Stimulated activated CD8-positive, alpha-beta memory T cell treated with anti-CD3 and anti-CD28 coated beads, Interleukin-2, amount 100 ng/mL, for 1 hour (primary cell): ENCODE measurements at places on chromosomes 7 and 10.

- DNase-seq, result no peak
Observed at GRCh38 chr7:156816943-156817572, 75.9 kb downstream of the LMBR1 start.

DNA sequence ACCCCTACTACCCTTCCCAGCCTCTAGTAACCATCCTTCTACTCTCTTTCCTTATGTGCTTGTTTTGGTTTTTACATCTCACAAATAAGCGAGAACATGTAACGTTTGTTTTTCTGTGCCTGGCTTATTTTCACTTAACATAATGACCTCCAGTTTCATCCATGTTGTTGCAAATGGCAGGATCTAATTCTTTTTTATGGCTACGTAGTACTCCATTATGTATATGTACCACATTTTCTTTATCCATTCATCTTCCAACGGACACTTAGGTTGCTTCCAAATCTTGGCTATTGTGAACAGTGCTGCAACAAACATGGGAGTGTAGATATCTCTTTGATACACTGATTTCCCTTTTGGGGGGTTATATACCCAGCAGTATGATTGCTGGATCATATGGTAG is 33.6 kb upstream of the SLC26A4 start:
- no peak for DNase-seq

- DNase-seq, result no peak
Observed at GRCh38 chr10:2145491-2145890, 408.2 kb upstream of the ADARB2 start.

DNA sequence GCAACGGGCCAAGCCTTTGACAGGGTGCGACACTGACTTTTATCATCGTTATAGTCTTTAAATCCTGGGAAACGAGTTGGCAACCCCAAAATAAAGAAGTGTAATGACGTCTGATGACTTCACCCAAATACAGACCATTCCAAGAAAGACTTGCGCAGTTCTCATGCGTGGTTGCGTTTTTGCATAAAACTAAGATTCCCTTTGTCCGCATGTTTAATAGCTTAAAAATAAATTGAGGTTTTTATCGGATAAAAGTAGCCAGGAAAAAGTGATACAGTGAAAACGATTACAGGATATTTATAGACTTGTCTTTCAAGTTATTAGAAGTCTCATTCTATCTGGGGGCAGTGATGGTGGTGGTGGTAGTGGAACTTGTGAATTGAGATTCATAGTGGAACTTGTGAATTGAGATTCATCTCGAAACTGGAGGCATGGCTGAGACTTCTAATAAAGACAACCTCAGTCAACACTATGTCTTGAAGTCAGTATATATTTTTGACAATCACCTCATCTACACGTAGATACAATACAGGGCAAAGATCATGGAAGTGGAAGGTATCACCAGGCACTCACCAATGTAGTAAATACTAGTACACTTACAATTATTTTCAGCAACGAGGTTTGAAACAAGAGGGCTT is 1.2 kb upstream of the NAMPT start:
- DNase-seq, result no peak

GRCh38 chr10:6535156-6535764 is 44.8 kb downstream of the PRKCQ start:
- DNase-seq, result no peak

- no peak for DNase-seq
Observed at GRCh38 chr10:46052057-46052790, 6.2 kb upstream of the MSMB start.

DNA sequence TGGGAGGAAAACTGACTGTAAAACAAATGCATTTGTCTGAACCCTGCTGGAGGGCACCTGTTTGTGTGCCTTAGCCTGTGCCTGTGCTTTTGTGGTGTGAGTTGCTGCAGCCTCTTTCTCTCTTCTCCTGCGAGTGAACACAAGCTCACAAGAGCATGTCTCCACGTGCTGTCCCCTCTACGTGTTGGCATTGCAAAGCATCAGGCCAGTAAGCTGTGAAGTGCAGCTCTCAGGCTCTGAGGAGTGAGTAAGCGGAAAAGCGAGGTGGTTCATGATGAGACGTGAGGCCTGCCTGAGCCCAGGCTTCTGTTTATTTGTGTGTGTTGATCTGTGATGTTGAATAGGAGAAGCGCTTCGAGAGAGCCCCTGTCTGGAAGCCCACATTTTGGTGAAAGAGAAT is 85.6 kb upstream of the PDCD4 start:
- DNase-seq, result no peak

DNA sequence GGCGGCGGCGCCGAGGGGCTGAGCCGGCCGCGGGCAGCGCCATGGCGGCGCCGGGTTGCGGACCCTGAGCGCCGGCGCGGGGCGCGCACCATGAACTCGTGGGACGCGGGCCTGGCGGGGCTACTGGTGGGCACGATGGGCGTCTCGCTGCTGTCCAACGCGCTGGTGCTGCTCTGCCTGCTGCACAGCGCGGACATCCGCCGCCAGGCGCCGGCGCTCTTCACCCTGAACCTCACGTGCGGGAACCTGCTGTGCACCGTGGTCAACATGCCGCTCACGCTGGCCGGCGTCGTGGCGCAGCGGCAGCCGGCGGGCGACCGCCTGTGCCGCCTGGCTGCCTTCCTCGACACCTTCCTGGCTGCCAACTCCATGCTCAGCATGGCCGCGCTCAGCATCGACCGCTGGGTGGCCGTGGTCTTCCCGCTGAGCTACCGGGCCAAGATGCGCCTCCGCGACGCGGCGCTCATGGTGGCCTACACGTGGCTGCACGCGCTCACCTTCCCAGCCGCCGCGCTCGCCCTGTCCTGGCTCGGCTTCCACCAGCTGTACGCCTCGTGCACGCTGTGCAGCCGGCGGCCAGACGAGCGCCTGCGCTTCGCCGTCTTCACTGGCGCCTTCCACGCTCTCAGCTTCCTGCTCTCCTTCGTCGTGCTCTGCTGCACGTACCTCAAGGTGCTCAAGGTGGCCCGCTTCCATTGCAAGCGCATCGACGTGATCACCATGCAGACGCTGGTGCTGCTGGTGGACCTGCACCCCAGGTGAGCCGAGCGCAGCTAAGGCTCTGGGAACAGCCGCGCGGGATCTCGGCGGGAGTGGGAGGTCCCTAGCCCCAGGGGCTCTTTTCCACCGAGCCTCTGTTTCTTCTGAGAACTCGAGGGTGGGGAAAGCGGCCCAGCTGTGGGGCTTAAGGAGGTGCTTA is at the start of gene GPR26:
Gene GPR26, plus strand, starts transcription at position 38 of the 919 bp plus-strand sequence. Its CDS starts 53 bp downstream, at position 91.
- no peak for DNase-seq

- no peak for DNase-seq
Observed at GRCh38 chr10:73910401-73910763, 550 bp upstream of the PLAU start.

- DNase-seq, result no peak
Observed at GRCh38 chr10:62852961-62853702, 37.0 kb upstream of the EGR2 start.

GRCh38 chr7:36910401-36910800 is 186.1 kb upstream of the AOAH start:
- DNase-seq, result no peak

- DNase-seq, result no peak
Observed at GRCh38 chr7:131010717-131011431, 276.9 kb upstream of the KLF14 start.

GRCh38 chr7:117139397-117139984 is 183.4 kb downstream of the WNT2 start:
- no peak for DNase-seq

- no peak for DNase-seq
Observed at GRCh38 chr10:123399276-123399839, 245.2 kb downstream of the BUB3 start.

GRCh38 chr7:65250697-65251395 is 122.8 kb upstream of the ZNF92 start:
- no peak for DNase-seq

- no peak for DNase-seq
Observed at GRCh38 chr10:117417196-117417595, 42.0 kb upstream of the PDZD8 start.

GRCh38 chr10:526651-527312 is 162.7 kb downstream of the DIP2C start:
- DNase-seq, result no peak

DNA sequence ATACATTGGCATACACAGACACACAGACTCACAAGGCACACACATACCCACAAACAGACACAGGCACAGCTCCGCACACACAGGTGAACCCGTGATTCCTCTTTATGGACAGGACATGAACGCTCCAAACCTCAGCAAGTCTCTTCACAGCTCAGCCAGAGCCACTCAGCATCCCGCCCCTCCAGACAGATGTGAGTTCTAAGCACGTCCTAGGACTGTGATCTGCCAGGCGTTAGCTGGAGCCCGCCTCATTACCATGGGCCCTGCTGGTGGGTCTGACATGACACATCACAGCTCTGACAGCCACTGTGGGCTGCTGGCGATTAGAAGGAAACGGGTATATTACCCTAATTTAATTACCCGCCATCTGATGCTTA is 176.7 kb upstream of the PPP2R2D start:
- DNase-seq, result no peak

- DNase-seq, result no peak
Observed at GRCh38 chr10:623014-623413, 66.5 kb downstream of the DIP2C start.

- DNase-seq, result no peak
Observed at GRCh38 chr10:72275351-72276012, 1.8 kb downstream of the DDIT4 start.

- DNase-seq, result no peak
Observed at GRCh38 chr7:19060761-19061259, 56.6 kb downstream of the TWIST1 start.

DNA sequence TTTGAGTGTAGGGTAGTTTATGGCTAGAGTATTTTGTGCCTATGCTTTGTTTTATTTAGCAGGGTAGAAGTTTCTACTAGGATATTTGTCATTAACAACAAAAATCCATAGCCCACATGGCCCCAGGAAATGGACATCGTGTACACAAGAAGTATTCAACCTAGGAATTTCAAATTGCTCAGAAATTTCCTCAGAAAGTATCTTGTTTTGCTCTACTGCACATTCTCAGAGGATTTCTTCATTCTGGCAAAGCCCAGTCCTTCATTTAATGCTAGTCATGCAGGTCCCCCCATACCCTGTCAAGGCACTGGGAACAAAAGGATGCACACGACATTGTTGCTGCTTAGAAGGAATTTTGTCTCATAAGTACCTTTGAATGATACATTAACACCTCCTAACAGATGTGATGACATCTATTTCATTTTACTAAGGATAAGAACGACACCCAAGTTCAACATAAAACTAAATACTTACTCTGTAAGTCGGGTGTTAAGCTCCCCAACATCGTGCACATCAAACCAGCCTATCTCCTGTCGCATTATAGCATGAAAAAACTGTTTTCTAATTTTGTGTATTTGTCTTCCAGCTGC is 34.3 kb downstream of the ABCB1 start:
- DNase-seq, result no peak

- DNase-seq, result peak; percentile 59
Observed at GRCh38 chr7:2709553-2710285, 21.7 kb downstream of the AMZ1 start.

DNA sequence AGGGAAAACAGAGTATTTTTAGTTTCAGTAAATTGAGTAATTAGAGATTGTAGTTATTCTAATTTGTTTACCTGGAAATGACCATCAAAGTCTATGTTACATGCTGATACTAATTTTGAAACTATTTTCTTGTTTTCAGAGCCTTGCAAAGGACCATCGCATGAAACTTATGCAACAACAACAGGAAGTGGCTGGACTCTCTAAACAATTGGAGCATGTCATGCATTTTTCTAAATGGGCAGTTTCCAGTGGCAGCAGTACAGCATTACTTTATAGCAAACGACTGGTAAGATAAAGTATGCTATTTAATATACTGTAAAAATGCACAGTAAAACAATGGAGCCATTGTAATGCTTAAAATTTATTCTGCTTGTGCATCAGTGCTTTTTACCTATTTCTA is 78.5 kb downstream of the TRIM24 start:
- no peak for DNase-seq

DNA sequence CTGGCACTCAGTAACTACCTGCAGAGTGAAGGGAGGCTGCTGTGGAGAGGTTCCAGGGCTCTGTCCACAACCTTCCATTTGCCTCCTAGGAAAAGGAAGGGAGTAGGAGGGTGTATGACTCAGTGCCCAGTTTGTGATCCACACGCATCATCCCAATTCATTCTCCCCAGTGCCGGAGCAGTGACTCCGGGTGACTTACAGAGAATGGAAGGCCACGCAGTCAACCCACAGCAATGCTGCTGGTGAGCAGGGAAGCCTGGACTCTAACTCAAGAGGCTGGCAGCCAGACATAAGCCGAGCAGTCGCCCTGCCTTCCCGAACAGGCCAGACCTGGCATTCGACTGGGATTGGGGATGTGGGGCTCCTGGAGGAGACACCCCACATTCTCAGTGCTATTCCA is 139.9 kb downstream of the SH3PXD2A start:
- DNase-seq, result no peak

DNA sequence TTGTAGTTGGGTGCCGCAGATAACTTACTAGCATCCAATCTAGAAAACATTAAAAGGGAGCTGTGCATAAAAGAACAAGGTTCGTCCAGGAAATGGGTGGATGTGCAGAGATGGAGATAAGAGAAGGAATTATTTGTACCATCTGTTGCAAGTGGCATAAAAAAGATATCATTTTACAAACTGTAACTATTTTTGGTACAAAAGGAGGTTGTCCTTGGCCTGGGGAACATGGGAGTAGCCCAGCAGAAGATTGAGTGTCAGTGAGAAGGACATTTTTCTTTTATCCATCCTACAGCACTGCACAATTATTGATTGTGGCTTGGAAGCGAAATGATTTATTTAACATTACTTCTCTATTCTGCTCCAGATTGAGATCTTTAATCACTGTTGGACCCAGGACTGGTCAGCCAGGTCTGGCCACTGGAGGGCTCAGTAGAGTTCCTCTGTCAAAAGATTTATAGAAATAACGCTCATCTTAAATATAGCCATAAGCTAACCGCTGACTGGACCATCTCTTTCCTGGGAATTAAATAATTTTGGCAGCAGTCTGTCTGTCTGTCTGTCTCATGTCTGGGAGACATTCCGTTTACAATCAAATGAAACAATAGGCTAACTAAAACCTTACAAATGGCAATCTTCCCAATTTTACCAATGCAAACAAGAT is 254.1 kb downstream of the KIAA1217 start:
- no peak for DNase-seq

GRCh38 chr7:120833546-120833945 is 24.4 kb downstream of the TSPAN12 start:
- no peak for DNase-seq
